Cardiac fibroblast (primary cell): ENCODE measurements at places on chromosomes 7 and 10.

GRCh38 chr7:46537191-46537905 is 616.3 kb upstream of the IGFBP3 start:
- no peak for DNase-seq

DNA sequence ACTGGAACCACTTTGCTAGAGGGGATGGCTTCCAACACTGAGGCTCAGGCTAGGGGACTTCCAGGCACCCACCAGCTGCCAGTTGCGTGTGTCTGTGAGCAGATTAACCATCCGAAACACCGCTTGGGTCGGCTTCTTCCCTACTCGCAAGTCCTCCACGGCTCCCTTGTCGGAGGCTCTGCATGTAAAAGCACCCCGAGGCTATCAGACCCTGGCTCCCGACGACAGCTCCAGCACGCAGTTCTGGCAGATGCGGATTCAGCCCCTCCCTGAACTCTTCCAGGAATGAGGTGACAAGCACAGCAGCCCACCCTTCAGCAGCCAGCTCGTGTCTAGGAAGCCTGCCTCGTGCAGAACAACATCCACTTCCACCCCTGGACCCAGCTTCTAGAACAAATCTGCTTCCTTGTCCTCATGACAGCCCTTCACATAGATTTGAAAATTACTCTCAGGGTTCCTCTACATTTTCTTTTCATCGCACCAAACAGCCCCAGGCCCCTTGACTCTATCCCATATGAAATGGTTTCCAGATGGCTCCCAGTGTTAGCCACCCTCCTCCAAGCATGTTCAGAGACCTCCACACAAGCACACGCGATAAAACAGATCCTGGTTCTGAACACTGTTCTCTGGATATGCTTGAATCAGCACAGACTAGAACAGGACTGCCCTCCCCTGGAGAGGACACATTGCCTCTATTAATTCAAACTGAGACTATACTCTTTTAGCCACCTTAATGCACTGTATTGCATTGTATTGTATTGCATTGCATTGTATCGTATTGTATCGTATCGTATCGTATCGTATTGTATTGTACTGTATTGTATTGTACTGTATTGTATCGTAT is 44.6 kb downstream of the SLIT1 start:
- DNase-seq: no peak

DNA sequence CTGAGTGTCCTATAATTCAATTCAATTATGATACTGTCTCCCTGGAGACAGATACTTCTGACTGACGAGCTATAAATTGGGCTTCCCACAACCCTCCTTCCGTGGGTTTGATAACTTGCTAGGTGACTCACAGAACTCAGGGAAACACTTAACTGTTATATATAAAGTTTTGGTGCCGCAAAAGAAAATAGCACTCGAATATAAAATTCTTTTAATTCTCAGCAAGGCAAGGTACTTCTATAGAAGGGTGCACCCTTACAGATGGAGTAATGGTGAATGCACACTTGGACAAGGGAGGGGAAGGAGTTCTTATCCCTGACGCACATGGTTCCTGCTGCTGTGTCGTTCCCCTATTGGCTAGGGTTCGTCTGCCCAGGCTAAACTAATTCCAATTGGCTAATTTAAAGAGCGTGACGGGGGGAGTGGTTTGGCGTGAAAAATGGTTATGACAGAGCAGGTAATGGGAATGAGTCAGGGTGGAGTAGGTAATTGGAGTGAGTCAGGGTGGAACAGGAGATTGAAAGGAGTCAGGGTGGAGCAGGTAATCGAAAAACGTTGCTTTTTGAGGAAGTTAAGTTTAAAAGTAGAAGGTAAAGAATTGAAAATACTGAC is 20.8 kb upstream of the GHITM start:
- no peak for DNase-seq

- DNase-seq: no peak
Observed at GRCh38 chr10:126425032-126425431, 36.8 kb upstream of the ADAM12 start.

DNA sequence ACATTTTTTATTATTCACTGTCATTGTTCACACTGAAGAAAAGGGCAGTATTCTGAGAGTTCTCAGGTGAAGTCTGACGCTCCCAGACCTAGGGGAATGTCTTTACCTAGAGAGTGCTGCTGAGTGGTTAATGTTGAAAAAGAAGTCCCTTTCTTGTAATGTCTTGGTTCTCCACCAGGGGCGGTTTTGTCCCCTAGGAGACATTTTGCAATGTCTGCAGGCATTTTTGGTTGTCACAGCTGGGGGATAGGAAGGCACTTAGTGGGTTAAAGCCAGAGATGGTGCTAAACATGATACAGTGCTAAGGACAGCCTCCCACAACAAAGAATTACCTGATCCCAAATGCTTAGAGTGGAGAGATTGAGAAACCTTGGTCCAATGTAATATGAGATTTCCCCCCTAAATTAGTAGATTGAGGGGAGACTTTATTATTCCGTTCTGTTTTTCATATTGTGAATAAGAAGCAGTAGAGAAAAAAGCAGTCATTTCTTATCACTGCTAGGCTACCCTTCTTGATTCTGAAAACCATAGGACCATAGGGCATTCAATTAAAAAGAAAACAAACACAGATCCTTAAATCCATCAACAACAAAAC is 13.1 kb downstream of the UMAD1 start:
- no peak for DNase-seq

DNA sequence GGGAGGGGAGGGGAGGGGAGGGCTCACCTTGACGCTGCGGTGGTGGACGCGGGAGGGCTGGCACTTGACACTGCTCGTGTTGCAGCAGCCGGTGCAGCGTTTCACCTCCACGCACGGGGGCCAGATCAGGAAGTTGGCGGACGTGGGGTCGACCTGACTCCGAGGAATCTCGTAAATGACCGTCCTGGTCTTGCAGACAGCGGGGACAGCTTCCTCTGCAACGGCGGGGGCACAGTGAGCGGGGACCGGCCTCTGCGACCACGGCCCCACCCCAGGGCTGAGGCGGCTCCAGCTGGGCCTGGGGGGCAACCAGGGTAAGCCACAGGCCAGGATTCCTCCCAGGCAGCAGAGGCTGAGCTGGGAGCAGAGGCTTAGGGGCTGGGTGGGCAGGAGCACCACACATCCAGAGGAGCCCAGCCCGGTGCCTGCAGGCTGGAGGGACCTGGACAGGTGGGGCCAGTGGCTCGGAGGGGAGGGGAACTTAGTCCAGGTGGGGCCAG is 8.8 kb downstream of the PDGFA start:
- no peak for DNase-seq

DNA sequence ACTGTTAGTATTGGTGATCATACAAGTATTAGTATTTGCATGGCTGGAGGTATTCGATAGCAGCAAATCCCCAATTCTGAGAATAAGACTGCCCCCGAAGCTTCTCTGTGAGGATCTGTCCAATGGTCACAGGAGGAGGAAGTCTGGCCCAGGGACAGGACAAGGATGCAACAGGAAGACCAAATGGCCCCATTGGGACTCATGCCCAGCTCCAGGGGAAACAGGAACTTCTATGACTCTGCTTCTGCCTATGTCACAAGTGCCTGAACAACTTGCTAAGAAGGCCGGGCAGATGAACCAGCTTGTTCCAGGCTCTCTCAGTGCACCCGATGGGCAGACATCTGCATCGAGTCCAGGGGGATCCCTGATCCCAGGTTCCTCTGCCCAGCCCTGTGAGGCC is 172.0 kb upstream of the GRB10 start:
- peak; percentile 36 for DNase-seq

- no peak for DNase-seq
Observed at GRCh38 chr10:25575343-25575742, 358.7 kb upstream of the MYO3A start.

- no peak for DNase-seq
Observed at GRCh38 chr10:128866551-128866950, 600.5 kb upstream of the MGMT start.

- peak; percentile 87 for DNase-seq
Observed at GRCh38 chr10:91632671-91633550, at the start of gene PPP1R3C. PPP1R3C (minus strand) TSS chr10:91633071; CDS start chr10:91632969, 102 bp downstream.

DNA sequence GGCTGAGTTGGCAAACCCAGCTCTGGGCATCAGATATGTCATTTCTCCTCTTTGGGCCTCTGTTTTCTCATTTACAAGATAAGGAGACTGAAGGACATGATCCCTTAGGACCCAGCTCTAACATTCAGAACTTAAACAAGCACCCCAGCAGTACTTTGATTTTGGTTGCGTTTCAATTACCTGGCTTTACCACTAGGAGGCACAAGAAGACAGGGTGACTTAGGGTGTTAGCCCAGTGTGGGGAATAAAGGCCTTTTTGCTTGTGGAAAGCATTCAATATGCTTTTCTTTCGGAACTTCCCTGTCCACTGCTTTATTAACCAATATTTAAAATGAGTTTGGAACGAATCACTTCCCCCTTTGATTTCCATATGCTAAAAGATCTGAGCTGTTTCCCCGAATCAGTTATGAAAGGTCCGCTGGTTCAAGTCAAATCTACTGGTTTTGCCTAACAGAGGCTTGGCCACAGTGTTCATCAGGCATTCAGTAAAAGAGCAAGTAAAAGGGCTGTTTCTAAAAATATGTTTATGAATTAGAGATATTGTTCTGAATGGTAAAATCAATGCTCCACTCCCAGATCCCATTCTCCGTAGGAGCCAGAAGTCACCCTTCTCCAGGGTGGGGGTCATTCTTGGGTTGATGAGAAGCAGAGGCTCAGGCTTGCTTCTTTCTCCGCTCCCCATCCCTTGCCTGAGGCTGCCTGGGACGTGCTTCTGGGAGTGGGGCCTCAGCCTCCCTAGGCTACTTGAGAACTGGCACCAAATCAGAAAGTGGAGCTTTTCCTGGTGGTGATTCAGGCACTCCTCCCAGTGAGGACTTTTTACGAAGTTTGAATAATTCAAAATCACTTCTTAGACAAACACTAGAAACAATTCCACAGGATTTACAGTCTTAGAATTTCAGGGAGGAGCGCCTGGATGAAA is 105.5 kb downstream of the MYOF start:
- peak; percentile 92 for DNase-seq

- no peak for DNase-seq
Observed at GRCh38 chr10:98509745-98510144, 63.0 kb upstream of the HPS1 start.

DNA sequence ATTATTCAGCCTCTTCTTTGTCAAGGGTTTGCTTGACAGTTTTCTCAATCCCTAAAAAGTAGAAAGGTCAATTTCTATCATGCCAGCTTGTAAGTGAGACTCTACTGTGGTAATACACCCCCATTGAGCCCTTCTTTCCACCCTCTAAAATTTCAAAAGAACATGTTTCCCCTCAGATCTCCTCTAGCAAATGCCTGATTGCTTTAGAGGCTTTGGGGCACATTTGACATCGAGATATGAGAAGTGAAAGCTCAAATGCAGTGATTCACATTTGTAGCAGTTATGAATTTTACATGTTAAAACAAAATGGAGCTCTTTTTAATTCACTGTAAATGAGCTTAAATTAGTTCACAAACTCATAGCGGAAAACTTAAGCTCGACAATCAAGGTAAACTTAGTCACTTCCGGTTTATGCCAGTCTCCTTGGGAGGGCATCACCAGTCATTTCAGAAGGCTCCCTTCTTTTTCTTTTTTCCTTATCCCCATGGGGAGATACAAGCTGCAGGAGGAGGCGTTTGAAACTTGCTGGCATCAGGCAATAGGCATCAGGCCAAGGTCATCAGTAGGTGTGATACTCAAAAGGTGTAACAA is 55.3 kb upstream of the ADO start:
- no peak for DNase-seq

GRCh38 chr7:151773797-151774196 is 103.1 kb downstream of the PRKAG2 start:
- DNase-seq: no peak

DNA sequence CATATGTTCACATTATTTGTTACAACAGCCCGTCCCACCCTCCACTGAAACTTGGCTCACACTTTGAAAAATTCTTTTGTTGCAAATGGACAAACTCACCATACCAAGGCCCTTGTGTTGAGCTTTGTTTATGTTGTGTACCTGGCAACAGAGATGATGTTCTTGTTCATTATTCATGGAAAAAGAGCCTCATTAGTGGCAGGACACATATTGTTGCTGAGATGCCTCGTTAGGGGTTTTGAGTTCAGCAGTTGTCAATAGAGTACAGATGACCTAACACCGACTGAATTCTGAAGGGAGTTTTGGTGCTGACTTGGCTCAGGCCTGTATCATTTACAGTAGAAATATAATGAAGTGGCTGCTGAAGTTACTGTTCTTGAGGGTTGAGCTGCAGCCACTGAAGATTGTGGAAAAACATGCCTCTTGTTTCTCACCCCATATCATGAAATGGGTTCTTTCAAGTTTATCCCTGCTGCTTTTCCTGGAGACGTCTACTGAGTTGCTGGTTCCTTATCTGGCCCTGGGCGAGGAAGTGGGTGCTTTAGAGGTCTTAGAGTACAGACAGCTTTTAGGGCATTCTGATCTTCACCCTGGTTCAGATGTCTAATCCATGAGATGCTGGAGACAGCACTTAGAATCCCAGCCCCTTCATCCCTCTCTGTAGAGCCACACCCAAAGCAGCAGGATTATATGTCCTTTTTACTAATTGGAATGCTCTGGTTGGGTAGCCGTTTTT is 149.7 kb downstream of the WNT2 start:
- no peak for DNase-seq

GRCh38 chr7:5495581-5496375 is 72.1 kb upstream of the TNRC18 start:
- no peak for DNase-seq

- no peak for DNase-seq
Observed at GRCh38 chr10:96856317-96856716, 24.2 kb downstream of the LCOR start.

DNA sequence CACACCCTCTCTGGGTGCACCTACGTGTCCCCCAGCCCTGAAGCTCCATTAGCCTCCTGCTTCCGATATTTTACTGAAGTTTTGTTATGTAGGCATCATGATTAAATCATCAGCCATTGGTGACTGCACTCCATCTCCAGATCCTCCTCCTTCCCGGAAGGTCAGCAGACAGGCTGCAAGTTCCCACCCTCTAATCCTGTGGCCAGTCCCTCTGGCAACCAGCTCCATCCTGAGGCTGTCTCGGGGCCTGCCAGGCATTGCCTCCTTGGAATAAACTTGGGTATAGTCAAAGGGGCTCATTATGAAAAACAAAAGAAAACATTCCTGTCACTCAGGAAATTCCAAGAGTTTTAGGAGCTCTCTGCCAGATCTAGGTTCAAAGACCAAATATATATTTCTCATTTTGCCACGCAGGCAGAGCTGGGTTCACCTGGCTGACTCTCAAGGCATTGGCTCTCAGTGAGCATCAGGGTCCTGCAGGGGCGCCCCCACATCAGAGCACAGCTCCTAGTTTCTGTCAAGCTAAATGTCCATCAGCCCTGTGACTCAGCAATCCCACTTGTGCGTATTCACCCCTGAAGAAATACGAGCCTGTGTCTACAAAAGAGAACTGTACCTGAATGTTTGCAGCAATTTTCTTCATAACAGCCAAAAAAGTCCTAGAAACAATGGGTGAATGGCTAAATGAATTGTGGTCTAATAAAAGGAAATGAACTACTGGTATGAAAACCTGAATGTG is 27.4 kb upstream of the TMEM72 start:
- peak; percentile 26 for DNase-seq

DNA sequence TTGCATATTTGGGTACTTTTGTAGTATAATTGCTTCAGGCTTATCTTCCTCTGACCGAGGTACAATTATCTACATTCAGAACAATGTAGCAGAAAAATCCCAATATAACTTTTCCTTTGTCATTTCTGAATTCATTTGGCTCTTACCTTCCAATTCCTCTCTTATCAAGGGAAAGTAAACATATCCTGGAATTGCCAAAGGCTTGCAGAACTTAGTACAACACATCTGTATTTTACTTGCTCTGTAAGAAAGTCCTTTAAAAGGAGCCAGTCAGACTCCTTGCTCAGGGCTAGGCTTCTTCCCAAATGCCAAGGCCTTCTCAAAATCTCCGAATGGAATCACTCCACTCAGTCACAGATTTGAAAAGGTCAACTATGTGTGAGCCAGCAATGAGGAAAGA is 43.3 kb upstream of the ABCB4 start:
- DNase-seq: no peak

GRCh38 chr10:58014436-58014835 is 253.3 kb downstream of the IPMK start:
- DNase-seq: no peak
